ENCODE measurements at places on chromosomes 6 and 20.

- DNase-seq = no peak
Observed at GRCh38 chr20:34663213-34663943, 13.5 kb downstream of the PIGU start.

DNA sequence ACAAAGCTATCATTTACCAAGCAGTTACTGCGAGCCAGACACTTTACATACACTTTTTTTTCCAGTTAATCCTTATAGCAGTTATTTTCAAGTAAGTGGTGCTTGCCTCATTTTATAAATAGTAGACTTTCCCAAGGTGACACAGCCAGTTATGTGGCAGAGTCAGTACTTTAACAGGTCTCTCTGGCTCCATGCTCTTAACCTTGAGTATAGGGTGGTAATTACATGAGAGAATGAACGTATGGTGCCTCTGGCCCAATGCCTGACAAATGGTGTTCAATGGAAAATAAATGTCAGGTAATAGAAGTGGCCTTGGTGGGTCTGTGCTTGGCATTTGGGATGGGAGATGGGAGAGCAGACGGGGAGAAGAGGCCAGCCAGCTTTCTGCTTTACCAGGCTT, 316.3 kb downstream of the SLC35F1 start:
- no peak for DNase-seq

- DNase-seq = no peak
Observed at GRCh38 chr6:109300874-109301273, 81.4 kb downstream of the CD164 start.

DNA sequence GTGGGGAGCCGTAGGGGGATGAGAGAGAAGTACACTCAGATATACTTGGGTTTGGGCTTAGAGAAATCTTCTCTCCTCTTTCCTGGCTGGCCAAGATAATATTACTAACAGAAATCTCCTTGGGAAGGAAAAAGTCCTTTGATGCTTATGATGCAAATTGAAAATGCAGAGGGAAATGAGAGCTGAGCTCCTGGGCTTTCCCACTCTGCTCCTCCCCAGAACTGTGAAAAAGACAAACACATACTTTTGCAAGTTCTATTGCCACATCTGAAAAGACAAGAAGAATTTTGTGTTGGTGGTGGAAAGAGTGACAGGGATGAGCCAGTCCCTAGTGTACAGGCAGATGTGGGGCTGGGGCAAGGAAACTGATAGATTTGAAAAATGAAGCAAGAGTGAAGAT, 185.9 kb downstream of the ANKRD60 start:
- DNase-seq = no peak
